ENCODE measurements at places on chromosomes 13 and 19.

DNA sequence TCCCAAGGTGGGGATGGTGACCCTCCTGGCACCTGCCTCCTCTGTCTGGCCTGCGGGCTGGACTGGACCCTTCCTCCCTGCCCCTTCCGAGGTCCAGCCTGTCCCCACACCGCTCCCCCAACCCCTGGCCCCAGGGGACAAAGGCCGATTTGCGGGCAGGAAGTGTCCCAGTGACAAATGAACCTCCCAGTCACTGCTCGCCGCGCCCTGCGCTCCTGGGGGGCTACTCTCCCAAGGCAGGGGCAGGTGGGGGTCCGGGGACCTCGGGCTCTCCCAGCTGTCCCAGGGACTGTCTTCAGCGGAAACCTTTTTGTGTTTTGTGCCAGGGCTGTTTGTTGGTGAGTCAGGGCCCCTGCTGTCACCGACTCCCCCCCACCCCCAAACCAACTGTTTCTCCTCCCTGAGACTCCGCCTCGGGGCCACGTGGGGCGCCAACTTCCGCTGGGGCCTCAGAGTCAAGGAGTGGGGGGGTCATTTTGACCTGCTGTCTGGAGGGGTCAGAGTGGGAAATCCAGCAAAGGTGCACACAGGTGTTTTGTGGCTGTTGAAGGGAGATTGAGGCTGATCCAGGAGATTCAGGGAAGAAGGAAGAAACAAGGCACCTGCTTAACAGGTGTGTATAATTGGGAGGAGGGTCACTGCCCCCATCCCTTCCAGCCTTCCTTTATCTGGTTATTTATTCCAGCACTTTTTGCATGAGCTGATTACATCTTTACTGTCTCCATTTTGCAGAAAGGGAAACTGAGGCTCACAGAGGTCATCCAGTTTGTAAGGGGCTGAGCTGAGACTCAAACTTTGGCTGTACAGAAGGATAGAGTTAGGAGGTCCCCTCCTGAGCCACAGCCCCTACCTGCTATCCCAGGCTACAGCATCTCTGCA, 831 bp downstream of the PGPEP1 start:
- DNase-seq, result peak; percentile 49

DNA sequence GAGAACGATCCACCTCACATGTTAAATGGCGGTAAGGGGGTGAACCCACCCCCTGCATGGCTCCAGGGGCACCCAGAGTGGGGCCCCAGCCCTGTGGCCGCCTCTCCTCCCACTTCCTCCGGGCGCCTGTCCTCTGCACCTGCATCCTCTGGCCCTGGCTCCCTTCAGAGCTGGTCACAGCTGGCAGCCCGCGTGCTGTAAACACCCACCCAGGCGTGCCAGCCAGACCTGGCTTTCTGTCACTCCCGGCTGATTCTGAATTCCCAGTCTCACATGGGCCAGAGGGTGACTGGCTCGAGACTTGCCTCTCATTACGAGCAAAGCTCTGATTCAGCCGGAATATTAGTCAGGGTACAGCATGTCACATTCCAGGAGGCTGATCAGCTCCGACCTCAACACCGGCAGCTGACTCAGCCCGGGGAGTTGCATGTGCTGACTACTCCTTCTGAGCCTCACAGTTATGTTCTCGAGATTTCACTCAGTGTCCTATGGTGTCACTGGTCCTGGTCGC, 75.1 kb downstream of the GNG7 start:
- DNase-seq, result no peak

GRCh38 chr19:5142725-5143097, 173.8 kb downstream of the KDM4B start:
- DNase-seq, result no peak

DNA sequence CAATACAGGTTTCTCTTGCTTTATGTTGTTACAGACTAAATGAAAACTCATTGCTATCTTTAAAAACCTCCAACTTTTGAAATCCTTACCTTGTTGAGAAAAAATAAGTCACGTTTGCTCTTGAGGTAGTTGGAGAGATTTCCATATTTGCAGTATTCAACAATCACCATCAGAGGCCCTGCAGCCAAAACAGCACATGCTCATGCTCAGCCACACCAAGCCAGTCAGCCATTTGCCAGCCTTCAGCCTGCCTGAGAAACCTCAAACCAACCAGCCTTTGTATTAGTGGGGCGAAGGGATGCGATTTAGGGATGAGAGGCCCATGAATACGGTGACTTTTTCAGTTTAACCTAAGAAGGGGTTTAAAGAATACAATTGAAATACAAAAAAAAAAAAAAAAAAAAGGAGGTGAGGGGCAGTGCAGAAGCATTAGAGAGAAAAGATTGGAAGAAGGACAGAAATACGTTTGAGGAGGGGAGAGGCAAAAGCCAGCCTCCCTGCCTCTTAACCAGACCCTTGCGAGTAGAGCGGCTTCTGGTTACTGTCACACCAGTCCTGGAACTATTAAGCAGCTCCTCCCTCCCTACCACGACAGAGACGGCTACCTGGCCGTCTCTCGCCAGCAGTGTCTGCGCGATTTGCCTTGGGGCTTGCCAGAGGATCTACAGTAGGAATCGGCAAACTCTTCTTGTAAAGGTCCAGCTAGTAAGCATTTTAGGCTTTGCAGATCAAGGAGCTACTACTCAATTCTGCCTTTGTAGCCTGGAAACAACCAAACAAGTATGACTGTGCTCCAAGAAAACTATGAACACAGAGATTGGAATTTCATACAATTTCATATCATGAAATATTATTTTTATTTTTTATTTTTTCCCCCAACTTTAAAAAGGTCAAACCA, 167.3 kb downstream of the FLT1 start:
- no peak for DNase-seq

- no peak for DNase-seq
These were observed 4.6 kb downstream of the SYDE1 start for GRCh38 chr19:15111758-15112157.

DNA sequence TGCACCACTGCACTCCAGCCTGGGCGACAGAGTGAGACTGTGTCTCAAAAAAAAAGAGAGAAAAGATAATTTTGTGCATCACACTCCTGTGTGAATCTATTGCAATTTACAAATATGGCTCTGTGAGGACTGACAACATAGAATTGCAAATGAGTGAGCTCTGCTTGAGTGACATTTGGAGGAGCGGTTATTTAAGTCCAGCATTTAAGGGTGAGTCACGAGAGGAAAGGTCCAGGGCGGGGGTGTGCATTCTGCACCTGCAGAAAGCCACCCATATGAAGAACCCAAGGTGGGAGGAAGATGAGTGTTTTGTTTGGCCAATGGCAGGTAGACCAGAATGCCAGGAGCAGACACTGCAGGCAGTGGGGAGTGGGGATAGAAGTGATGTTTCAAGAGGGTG, 58.5 kb downstream of the DGKH start:
- no peak for DNase-seq

DNA sequence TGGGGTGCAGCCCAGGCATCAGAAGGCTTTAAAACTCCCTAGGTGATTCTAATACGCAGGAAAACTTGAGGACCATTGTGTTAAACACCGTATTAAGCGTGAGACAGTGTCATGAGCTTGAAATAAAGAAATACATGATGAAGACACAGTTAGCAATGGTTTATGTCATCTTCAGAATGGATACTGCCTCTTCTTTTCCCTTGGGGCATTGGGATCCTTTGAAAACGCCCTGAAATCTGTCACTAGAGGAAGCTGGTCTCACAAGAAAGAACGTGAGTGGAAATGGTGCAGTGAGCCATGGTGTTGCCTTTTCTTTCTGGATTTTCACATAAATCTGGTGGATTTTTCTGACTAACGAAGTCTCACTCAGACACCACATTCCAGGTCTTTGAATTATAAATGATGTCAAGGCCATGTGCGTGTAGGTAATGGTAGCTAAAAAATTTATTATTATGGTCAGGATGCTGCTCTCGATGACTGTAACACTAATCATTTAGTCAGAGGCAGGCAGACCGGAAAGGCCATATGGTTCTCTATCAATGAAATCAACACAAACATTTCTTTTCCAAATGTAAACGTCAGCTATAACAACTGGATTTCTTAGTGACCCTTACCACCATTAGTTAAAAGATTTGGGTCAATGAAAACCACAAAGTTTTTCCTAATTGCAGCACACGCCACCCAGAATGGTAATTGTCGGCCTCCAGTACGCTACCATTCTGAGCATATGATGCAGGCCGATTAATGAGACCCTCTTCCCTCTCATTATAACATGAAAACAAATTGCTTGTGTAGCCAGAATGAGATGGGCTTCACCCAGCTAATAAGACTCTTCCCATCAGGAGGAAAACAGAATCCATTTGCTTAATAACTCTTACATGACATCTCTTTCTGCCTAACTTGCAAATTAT, 105.6 kb downstream of the SLC7A1 start:
- DNase-seq, result no peak

DNA sequence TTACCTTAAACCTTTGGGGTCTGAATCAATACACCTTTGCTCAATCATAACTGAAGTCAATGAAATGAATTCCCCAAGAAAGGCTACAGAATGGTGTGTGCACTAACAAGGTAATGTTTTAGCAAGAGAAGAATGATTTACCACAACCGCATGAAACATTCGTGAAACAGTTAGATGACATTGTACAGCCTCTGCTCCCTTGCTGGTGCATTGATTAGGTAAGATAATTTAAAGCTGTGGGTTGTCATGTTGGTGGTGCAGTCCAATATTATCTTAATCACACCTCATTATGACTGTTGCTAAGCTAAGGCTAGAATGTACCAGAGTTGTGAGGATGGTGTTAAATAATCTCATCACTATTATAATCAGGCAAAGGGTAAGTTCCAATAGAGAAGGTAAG, 1673.2 kb upstream of the PRR20A start:
- no peak for DNase-seq

DNA sequence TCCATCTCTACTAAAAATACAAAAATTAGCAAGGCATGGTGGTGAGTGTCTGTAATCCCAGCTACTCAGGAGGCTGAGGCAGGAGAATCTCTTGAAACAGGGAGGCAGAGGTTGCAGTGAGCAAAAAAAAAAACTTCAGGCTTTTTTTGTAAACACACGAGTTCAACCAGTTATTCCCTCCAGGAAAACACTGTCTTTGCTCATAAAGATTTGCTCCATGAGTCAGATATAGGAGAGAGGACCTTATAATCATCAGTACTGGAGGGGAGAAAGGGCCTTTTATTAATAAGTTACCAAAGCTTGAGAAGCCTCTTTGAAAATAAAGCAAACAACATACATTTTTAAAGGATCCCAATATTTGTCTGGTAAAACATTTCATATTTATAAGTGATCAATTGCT, 110.7 kb downstream of the EFNB2 start:
- no peak for DNase-seq

DNA sequence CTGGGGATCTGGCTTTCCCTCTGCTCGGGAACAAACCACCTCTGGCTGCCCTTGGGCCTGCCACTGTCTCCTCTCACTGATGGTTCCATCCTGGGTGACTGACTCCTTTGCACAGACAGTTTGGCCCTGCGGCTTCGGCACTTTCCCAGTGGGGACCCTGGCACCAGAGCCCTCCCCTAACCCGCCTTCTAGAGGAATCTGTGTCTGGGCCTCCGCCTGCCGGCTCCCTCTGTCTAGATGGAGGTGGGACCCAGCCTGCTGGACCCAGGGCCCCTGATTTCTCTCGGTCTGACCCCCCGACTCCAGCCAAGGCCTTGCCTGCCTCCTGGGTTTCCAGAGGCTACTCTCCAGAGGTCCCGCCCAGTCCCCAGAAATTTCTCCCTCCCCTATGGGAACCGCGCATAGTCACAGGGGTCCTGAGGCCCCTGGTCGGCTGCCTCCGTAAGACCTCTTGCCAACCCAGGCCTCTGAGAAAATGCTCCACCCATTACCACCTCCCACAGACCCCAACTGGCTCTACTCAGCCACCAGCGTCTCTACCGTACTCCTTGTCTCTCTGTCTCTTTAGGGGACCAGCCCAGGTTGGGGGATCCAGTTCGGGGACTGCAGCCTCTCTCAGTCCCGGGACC, 2.7 kb downstream of the CCDC106 start:
- no peak for DNase-seq

GRCh38 chr13:95656386-95657015, 12.0 kb upstream of the DZIP1 start:
- no peak for DNase-seq

- DNase-seq, result no peak
These were observed 574 bp upstream of the XPO4 start for GRCh38 chr13:20903164-20903475.

DNA sequence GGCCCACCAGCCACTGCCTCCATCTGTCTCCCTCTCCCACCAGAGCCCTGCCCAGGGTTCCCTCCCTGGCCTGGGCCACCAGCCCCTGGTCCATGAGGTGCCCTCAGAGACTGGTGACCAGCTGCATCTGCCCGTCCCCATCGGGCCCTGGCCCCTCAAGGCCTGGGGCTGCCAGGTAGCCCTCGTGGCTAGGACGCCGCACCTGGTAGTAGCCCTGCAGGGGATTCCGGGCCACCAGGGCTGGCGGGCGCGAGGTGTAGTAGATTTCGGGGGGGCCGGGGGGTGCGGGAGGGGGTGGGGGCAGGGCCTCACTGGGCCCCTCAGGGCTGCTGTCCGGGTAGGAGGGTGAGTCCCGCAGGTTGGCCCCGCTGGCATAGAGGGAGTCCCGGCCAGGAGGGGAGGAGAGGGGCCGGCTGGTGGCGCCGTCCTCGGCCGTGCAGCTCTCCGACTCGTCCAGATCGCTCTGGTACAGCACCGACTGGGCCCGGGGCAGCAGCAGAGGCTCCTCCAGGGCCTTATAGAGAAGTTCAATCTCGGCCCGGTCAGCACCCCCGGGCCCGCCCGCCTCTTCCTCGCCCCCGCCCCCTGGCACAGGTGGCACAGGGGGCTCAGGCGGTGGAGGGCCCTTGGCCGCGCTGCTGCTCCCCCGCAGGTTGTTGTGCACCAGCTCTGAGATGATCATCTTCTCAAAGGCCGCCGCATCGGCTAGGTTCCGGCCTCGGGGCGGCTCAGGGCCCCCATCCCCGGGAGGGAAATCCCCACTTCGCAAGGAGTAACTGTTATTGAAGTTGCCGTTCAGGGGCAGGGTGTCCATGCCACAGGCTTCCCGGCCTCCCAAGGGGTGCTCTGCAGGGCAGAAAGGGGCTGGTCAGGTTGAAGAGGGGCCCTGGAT, 14.6 kb upstream of the ASF1B start:
- DNase-seq, result no peak

DNA sequence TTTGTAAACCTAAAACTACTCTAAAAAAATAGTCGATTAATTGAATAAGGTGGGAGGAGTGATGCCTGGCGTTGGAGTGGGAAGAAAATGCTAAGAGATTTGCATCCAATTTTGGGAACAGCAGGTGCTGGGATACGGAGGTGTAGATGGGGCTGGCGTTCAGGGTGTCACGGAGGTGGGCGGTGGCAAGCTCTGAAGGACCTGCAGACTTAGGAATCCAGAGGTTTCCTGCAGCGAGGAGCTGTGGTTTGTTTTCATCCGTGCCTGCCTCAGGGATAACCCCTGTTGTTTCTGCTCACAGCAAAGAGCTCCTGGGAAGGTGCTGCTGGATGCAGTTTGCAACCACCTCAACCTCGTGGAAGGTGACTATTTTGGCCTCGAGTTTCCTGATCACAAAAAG, 166.4 kb upstream of the RNF113B start:
- DNase-seq, result no peak

DNA sequence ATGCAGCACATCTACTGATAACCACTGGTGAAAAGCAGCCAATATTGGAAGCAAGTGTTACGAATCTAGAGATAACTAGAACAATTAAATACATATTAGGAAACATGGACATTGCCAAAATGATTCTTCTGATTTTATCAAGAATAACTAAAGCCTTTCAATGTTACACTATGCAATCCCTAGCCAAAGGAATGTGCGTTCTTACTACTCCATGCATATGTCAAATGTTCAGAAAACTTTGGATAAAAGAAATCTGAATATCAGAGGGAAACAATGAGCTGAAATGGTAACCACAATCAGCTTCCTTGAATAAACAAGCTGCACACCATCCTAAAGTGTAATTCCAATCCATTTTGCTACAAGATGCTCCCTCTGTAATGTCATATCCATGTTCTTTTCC, 951 bp upstream of the POSTN start:
- no peak for DNase-seq

Measured in AML-193 (cell line).